ENCODE measurements at places on chromosomes 11 and 22.

GRCh38 chr11:81647374-81647773, 1086.3 kb downstream of the FAM181B start:
- DNase-seq = no peak

DNA sequence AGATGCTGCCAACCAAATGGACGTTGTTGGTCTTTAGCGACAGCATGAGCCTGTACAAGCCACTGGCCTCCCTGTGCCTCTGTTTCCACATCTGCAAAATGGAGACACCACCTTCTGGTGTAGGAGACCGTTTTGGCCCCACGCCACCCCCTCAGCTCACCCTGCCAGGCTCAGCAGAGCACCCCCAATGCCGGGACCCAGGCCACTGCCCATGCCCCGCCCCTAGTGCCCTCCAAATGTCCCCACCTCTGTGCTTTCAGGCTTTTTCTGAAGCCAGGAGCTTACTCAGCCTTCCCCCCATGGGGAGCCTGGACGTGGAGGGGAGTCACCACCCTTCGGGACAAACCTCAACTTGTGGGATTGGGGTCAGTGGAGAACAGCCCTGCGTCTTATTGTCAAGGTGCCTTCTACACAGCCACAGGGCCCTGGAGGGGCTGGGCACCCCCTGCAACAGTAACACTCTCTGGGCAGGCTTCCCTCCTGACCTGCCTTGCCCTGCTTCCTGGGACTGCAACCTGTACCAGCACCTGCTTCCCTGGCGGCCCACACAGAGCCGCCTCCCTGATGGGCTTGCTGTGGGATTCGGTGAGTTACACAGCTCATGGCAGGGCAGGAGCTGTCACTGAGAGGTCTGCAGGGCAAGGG, 24.6 kb upstream of the RTL6 start:
- no peak for DNase-seq

DNA sequence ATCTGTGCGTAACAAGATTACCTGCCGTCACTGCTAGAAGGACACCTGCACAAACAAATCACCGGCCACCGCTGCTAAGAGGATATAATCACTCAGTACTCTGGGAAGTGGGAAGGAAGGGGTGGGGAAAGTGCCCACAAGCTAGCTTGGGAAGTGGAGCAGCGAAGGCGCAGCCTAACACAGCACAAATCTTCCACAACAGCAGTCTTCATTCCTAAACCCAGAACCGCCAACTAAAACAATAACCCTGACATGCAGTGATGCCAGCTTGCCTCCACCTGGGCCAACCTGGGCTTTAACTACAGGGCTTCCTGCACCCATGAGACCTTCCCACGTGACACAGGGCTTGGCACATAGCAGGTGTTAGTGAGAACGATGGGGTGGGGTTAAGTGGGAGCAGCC, 5.1 kb downstream of the DGCR2 start:
- DNase-seq = no peak

GRCh38 chr22:36238373-36239149, 766 bp downstream of the APOL2 start:
- no peak for DNase-seq

DNA sequence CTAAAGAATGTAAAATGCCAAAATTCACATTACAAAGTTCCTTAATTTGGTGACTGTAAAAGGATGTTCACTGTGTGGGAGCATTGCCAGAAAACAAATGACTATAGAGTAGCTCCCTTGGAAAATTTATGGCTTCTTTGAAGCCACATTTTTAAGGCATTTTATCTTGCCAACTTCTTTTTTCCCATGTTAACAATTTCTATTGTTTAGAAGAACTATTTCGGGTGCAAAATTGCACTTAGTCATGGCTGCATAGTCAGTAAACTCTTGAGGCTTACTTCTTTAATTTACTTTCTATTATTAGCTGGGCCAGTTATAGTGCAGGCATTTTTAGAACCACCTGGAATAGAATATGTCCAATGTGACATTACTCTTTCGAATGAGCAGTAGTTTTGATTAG, 515.3 kb downstream of the JRKL start:
- DNase-seq = no peak

All from stimulated activated CD4-positive, alpha-beta T cell treated with anti-CD3 and anti-CD28 coated beads, TNF-alpha, amount 100 ng/mL, for 4 hours (primary cell).